ENCODE measurements at places on chromosomes 13 and 19.

DNA sequence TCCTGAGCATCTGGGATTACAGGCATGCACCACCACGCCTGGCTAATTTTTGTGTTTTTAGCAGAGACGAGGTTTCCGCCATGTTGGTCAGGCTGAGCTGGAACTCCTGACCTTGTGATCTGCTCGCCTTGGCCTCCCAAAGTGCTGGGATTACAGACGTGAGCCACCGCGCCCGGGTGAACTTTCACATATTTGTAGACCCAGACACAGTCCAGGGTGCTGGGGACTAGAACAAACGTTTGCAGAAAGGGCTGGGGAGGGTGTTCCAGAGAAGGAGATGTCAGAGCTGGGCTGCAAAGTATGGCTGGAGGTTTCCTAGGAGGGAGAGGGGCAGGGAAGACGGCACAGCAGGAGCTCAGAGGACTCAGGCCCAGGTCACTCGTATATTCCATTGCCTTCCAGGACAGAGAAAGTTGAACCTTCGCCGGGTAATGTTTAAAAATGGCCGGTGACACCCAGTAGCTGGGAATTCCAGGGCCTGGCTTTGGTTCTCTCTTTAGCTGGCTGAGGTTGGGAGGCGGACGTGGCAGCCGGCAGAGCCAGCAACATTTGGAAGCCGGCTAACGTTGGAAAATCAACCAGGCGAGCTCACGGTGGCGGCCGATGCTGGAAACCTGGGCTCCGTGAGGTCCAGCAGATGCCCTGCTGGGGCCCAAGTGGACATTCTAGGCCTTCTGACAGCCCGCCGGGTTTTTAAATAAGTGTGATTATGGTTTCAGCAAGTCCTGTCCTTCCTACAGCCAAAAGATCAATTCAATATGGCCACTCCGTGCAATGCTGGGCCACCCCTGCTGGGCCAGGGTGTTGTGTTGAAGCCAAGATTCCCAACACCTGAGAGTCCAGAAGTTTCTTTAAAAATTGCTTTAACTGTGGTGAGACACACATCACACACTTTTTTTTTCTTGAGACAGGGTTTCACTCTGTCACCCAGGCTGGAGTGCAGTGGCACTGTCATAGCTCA is 41.5 kb downstream of the NFIC start:
- no peak for DNase-seq

DNA sequence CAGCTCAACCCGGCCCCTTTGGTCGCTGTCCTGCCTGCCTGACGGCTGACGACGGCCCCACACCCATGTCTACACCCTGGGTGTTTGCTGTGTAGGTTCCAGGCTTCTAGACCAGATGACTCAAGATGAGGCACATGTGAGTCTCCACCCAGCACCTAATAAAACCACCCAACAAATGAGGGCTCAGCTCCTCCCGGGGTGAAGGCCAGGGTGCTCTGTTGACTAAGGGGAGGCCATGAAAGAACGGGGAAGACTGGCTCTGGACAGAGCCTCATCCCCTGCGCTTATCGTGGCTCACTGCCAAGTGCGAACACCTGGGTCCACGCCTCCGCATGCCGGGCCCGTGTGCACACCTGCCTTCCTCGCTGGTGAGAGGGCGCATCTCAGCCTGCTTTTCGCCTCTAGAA is 39.6 kb downstream of the COL4A2 start:
- DNase-seq = peak; percentile 82

DNA sequence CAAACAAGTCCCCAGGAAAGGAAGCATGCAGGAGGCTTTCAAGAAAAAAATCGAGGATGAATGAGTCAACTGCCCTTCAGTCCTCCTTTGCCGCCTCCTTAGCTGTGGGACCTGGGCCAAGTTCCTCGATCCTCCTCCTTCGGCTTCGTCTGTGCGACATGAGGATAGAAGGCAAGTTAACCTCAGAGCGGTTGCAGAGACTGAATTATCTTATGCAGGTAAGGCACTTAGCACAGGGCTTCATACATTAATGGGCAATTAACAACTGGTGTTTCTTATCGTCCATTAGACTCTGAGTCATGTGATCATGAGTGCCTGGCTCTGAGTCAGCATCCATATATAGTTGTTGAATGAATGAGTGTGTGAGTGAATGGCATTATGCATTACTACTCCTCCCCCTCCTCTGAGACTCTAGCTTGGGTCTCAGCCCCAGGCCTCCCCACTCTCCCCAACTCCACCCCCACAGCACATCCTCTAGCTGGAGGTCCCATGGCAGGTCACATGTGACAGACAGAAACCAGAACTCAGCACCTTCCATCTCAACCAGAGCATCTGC is 1.6 kb upstream of the TTC9B start:
- DNase-seq = peak; percentile 81

DNA sequence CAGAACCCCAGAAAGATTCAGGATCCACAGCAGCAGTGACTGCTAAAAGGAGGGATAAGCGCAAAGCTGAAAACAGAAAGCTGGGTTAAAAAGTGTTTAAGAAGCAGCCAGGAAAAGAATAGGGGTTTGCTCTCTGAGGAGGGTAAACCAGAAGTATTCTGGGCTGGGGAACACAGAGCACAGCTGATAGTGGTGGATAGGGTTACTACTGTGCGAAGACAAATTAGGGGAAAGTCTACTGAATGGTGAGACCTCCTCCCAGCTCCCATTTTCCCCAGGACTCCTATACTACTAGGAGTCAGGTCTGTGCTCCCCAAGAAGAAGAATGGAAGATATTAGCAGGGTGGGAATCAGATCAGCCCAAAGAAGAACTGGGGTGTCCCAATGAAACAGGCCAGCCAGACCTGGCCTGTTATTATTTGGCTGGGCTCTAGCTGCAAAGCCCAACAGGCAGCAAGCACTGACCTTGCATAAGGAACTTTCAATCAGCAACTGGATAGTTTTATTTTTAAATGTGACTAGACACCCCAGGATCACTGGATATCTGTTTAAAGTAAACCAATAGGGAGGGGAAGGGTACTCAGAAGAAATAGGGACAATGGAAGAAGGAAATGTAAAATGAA is 43.5 kb upstream of the SERTM1 start:
- DNase-seq = no peak

DNA sequence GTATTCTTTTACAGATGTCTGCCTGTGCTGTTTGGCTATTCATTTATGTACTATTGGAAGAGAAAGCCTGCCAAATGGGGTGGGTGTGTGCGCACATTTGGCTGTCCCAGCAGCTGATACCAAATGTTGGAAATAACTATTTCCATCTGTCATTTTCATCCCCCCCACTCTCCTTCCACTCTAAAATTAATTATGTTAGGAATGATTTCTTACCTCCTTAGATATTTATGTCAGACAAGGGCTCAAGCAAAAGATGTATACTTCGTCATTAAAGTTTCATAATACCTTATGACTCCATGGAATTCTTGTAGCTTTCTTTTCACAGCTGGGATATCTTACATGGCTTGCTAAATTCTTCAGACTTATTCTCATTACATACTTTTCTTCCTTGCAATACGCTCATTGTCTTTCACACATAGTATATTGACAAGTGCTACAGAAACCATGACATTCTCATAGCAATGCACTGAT is 18.6 kb downstream of the ITM2B start:
- no peak for DNase-seq

DNA sequence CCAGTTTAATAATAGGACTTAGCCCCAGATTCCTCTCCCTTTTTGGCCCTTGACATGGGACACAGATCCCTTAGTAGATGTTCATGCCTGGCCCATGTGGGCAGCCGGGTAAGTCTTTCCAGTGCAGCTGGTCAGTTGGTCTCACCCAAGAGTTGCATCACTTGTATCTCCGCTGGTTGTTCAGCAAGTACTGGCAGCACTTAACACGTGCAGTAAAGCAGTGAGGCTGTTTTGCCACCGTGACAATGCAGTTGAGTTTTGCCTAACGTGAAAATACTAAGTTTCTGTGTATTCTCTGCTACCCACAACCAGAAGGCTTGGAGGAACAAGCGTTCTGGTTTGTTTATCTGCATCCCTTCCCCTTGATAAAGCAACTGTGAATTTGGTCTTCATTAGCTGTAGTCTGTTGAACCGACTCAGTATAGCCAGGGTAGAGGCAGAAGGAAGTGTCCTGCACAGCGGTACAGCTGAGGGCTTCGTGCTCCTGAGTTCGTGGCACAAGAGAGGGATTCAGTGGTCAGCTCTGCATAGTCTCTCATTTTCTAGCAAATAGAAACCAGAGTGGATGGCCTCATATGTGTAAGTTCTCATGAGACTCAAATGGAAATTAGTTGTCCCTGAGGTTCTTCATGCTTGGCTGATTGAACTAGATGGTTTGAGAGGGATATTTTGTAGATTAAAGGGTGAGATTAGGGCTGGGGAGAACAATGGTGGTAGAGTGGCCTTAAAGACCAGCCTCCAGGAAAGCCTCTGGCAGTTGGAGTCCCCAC is 50.3 kb downstream of the ARHGEF7 start:
- no peak for DNase-seq

GRCh38 chr13:77001963-77002587 is 10.2 kb downstream of the CLN5 start:
- DNase-seq = no peak

DNA sequence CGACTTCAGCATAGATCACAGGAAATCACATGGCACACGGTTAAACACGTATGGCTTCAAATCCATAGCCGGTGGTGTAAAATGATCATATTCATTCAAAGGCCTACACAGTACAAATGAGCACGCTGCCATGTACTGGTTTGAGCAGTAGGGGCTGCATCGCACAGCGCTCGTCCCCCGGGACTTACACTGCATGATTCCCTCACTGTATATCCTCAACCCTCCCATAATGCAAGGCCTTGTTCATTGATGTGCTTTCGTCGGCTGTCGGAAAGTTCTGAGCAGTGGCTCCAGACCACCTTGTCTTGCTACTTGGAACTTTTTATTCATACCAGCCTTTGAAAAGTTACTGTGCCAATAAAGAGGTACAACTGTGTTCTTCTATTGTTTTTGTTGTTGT is 578.2 kb downstream of the MYO16 start:
- no peak for DNase-seq

DNA sequence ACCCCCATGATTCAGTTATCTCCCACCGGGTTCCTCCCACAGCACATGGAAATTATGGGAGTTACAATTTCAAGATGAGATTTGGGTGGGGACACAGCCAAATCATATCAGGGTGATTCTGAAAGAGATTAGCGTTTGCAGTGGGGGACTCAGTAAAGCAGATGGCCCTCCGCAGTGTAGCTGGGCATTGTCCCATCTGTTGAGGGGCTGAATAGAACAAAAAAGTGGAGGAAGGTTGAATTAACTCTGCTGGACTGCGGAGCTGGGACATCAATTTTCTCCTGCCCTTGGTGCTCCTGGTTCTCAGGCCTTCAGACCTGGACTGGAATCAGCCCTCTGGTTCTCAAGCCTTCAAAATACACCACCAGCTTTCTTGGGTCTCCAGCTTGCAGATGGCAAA is 55.2 kb upstream of the CACNA1A start:
- no peak for DNase-seq

DNA sequence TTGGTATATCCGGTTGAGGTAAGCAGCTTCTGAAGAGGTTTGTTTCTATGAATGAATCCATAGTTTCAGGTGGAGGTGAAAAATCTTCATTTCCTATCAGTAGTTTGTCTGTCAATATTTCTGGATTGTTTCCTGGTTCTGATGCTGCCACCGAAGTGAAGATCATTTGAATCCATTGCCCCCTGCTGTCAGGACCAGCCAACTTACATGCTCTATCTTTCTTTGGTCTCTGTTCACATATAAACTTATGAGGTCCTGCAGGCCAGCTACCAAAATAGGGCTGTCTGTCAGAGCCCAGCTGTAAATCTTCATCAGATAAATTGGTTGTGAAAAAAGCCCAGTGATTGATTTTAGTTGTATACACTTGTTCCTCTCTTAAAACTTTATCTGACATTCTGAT is 15.2 kb upstream of the N4BP2L1 start:
- peak; percentile 36 for DNase-seq

DNA sequence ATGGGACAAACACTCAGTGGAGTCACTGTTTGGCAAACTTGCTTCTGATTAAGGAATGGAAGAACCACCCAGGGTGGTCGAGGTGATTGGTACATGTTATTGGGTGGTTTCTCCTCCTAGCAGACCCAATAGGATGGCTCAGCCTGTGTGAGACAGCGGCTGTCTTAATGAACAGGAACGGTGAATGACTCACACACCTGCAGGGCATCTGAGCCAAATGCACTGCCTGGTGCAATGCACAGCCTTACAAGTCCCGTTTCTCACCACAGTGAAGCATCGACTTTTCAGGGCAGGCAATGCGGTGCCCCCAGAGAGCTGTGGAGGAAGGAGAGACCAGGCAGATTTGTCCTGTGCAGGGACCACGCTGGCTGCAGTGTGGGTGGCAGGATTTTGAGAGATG is 238.5 kb downstream of the FGF9 start:
- no peak for DNase-seq

- peak; percentile 38 for DNase-seq
Measured at GRCh38 chr13:95355494-95355893, 54.2 kb upstream of the ABCC4 start.

- peak; percentile 33 for DNase-seq
Measured at GRCh38 chr13:43874504-43875092, 4.9 kb downstream of the CCDC122 start.

DNA sequence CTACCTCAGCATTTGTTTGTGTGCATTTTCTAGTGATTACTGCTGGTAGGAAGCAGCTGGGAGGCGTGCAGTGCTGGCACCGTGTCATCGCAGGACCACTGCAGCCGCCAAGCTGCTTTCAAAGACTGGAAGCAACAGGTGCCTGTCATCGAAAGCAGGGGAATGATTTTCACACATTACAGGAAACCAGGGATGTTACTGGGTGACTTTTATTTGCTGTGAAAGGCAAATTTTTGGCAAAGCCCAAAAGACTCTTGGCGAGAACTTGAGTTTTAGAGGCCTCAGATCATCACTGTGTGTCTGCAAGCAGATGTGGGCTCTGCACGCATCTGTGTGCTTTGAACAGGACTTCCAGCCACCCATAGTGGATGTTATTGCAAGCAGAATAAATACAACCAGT is 176.4 kb downstream of the FLT1 start:
- no peak for DNase-seq
